NCI-H524 (cell line): ENCODE measurements at places on chromosomes 11 and 22.

GRCh38 chr11:102882389-102883024 lies 7.7 kb upstream of the MMP12 start:
- no peak for DNase-seq

GRCh38 chr11:104705490-104706190 lies 192.6 kb downstream of the CASP12 start:
- DNase-seq: no peak

GRCh38 chr22:30763815-30764673 lies 69.4 kb downstream of the OSBP2 start:
- peak; percentile 63 for DNase-seq

DNA sequence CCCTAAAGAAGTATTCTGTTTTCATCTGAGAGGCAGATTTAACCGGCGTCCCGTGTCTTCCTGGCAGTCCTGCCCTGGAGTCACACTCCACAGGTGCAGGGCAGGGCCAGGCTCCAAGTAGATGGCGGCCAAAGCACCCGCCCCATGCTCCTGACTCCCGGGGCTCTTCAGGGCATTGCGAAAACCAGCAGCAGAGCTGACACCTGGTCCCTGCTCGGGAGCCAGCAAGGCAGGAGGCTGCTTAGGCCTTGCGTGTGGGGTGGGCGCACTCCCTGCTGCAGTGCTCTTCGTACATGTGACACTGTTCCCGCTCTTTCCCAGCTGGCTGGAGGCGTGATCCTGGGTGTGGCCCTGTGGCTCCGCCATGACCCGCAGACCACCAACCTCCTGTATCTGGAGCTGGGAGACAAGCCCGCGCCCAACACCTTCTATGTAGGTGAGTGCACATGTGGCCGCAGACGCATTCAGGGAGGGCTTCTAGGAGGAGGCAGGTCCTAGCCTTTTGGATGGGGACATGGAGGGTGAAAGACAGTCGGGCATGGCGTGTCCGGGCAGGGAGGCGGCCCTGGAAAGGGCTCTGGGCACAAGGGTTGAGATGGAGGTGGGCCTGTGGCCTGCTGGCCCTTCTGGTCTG lies 10.3 kb upstream of the TSSC4 start:
- no peak for DNase-seq

DNA sequence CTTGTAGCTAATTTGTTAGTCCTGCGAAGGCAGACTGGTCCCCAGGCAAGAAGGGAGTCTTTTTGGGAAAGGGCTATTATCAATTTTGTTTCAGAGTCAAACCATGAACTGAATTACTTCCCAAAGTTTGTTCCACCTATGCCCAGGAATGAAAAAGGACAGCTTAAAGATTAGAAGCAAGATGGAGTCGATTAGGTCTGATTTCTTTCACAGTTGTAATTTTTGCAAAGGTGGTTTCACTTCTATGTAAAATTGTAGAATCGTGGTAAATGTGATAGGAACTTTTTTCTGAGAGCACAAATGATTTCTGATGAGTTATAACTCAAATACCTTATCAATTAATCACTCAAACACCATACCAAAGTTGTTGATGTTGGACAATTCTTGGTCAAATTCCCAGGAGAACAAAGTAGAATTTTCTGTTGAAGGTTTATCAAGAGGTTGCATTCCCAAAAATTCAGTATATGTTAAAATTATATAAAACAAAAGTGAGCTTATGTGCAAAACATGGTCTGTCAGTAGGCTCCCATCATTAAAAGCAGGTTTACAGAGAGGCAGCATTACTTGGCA lies 2.9 kb upstream of the CTSC start:
- no peak for DNase-seq

DNA sequence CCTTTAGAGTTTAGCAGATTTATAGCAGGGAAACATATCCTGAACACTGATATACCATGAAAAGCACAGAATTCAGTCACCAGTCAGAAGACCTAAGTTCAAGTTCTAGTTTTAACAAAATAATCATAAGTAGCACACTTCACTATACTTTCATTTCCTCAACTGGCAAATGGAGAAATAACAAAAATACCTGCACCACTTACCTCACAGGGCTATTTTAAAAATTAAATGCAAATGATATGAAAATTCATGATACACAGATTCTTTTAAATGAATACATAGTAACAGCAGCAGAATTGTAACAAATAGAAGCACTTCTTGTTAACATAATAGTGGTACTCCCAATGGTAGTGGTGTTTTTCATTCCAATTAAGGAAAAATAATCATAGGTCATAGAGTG lies 139.0 kb downstream of the FCHSD2 start:
- no peak for DNase-seq

GRCh38 chr11:128195057-128195751 lies 392.2 kb downstream of the ETS1 start:
- no peak for DNase-seq

DNA sequence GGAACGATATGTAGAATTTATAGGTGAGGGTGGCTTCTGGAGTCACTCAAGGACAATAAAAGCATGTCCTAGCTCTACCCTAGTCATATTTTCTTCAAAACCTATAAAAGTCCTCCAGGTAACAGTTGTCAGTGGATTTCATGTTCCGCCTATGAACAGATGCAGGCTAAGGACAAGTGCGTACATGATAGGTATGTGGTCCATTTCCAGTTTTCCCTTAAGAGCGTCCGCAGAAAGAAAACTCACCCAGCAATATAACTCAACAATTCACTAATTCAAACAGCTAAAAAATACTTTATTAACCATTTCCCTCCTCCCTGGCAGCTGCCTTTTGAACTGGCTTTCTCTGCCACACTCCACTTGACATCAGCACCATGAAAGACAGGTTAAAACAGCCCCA lies 50.2 kb upstream of the CCDC34 start:
- no peak for DNase-seq

- no peak for DNase-seq
Measured at GRCh38 chr22:48952256-48953102, 875.2 kb downstream of the BRD1 start.

DNA sequence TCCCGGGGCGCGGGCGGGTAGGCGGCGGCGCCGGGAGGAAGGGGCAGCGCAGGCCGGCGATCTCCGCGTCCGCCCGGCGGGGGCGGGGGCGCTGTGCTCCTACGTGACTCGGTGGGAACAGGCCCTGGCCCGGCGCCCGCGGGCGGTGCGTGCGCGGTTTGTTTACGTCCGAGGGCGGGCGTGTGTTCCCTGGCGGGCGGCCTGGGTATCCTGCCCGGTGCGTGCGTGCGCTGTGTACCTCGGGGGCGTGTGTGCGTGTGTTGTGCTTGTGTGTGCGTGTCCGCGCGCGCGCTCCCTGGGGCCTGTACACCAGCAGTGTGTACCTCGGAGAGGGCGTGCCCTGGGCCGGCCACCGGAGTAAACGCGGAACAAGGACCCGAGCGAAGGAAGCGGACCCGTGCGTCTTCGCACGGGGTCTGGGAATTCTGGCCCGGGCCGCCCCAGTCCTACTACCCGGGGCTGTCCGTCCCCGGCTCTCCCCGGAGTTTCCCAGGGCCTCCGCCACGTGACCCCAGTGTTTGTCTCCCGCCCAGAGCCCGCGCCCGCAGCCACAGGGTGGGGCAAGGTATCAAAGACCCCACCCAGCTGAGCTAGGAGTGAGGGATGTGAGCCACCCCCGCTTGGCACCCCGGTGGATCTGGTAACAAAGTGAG lies 769 bp downstream of the MAFF start:
- no peak for DNase-seq

DNA sequence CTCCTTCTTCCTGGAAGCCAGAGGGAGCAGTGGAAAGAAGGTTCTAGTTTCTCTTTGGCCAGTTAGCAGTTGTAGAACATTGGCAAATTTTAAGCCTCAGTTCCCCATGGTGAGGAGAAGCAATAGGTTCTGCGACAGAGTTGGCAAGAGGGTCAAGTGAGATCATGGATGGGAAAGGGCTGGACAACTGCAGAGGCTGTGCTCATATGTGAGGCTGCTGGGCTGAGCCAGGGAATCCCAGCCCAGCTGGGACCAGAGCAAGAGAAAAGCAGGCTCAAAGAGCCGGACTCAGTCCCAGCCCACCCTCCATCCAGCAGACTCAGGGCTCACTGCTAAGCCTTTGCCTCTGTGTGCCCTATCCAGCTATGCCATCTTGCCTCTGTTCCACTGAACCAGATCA lies 66.8 kb upstream of the MYOD1 start:
- no peak for DNase-seq

DNA sequence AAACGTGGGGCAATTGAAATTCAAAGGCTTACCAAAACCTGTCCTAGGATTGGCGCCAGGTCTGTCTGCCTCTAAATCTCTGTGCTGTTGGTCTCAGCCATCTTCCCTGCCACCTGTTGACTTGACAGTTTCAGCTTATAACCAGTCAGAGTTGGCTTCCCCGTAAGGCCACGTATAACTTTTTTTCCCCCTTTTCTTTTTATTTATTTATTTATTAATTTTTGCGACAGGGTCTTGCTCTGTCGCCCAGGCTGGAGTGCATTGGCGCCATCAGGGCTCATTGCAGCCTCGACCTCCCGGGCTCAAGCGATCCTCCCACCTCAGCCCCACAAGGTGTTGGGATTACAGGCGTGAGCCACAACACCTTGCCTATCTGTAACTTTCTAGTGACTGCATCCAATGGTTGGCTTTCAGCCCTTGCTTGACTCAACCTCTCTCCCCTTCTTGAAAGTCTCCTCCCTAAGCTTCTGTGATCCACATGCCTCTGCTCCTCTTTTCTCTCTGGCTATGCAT lies 1.4 kb upstream of the SYVN1 start:
- peak; percentile 42 for DNase-seq

DNA sequence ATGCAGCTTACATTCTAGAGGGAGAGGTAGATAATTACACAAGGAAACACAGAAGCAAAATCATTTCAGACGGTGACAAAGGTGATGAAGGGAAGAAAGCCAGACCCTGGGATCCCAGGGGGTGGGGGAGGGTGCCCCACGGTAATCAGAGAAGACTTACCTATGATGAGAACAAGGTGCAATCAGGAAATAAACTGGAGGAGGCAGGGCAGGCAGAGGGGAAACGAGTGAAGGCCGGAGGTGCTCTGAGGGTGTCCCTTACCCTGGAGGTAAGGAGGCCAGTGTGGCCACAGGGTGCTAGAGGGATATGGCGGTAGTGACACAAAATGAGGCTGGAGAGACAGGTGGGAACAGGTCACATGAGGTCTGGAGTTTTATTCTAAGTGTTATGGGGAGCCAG lies 13.9 kb upstream of the SCGB1A1 start:
- DNase-seq: no peak

DNA sequence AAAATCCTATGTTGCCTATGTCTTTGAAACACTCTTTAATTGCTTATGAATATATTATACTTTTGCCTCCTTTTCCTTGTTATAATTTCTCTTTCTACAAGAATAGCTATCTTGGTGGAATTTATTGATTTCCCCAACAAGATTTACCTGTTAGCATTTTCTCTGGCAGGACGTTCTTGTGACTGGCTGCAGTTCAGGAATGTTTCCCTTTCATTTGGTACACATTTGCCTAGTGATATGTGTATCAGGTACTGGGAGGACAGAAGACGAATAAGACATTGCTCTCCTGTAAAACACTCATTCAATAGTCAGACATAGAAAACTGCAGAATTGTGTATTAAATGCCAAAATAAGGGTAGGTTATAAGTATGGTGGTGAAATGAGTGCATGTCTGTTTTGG lies 279.9 kb downstream of the FAT3 start:
- no peak for DNase-seq

DNA sequence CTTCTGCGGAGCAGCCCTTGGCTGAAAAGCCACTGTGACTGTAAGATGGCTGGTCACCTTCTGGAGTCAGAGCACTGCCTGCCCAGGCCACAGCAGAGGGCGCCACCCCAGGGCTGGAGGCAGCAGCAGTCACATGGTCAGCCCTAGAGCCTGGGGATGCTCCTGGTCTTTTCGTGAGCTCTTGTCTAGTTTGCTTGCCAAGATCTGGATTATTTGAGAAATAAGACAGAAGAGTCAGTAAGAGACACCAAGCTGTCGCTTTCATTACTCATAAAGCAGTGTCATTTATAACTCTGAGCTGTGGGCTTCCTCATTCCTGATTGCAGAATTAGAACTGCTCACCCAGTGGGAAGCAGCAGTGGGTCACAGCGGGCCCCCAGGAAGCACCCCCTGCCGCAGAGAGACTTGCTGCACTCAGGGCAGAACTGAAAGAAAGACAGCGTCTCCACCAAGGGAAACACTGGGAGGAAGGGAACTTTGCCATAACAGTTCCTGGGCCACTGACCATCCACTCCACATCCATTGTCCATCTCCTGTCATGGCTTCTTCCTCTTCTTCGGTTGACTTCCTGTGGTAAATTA lies 56.7 kb downstream of the PPP6R2 start:
- DNase-seq: no peak

DNA sequence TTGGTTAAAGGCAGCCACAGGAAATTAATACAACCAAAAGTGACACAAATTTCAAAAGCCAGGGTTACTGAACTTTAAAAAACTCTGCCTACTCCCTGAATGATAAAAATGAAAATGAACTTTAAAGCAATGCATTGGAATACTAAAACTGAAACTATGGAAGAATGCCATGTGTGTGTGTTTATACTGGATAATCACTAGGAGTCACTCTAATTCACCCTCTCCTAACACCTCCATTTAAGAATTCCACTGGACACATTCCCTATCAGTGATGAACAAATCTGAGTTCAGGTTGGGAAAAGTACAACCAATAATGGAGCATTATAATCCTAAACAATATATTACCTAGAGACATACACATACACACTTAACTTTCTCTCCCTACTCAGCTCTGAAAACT lies 27.5 kb upstream of the PLAAT3 start:
- no peak for DNase-seq

GRCh38 chr22:43720716-43721115 lies 91.4 kb downstream of the EFCAB6 start:
- no peak for DNase-seq

GRCh38 chr22:44773082-44773481 lies 20.7 kb downstream of the ARHGAP8 start:
- no peak for DNase-seq

GRCh38 chr11:110172468-110173065 lies 79.4 kb downstream of the ZC3H12C start:
- DNase-seq: no peak

DNA sequence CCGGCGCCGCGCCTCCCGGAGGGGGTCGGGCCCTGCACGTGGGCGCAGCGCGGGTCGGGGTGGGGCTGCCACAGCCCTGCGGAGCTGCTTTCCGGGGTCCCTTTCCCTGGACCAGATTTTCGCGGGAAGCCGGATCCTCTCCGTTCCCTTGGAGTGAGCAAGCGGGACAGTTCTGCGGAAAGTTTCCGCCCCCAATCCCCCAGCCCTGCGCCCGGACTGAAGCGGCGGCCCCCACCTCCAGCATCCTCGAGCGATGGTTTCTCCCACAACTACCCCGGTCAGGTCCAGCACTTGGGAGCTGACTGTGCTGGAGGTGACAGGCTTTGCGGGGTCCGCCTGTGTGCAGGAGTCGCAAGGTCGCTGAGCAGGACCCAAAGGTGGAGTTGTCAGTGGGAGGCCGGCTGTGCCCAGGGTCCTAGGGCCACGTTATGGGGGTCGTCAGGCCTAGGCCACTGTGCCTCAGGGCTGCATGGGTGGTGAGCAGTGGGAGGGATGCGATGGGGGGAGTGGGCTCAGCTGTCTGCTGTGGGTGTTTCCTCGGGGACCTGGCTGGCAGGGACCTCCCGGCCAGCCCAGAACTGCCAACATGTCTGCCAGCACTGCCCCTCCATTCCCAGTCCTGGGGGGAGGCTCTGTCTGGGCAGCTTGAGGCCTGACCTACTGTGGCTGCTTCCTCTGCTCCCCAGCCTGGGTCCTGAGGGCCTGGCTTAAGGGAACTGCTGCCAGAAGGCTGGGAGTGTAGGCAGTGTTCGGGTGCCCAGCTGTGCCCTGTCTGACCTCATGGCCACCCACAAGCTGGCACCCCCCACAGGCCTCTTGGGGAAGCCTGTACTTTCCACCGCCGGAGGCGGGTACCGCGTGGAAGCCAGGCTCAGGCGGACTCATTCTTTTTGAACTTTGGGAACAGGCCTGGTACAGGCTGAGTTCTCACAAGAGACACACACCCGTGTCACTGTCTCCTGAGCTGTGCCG lies 726 bp downstream of the ST3GAL4 start:
- no peak for DNase-seq
